ENCODE measurements at places on chromosomes 4 and X. TPM values are rescaled to one million over a fixed set of nuclear protein-coding genes. Genes with fewer than 3 reads are reported as not detected.

The SYNPO2 gene
- 0.14 TPM for total RNA-seq

The FAM3A gene
- 36.5 TPM for total RNA-seq

The STS gene
- total RNA-seq, result 0.86 TPM

DNA sequence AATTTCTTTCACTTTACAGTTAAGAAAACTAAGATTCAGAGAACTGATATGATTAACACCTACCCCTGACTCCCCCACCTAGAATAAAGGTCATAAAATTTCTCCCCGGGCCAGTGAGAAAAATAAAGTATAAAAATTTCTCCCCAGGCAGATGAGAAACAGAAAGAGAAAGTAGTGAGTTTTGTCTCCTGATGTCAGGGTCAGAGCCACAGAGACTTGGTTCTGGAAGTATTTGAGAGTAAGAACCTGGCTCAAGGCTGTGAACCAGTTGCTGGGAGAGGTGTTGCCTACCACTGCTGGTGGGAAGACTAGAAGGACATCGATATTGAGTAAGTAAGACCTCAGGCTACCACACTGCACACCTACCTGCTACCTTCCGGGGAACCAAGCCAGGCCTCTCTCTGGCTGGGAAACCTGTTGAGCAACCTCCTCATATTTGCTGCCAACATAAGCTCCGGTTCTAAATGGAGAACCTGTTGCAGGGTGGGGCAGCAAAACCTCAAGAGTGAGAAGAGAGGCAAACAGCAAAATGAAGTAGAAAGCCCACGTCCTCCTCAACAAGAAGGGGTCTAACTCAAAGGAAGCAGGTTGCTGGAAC is 104.2 kb upstream of the PUDP start:
- no peak for DNase-seq

DNA sequence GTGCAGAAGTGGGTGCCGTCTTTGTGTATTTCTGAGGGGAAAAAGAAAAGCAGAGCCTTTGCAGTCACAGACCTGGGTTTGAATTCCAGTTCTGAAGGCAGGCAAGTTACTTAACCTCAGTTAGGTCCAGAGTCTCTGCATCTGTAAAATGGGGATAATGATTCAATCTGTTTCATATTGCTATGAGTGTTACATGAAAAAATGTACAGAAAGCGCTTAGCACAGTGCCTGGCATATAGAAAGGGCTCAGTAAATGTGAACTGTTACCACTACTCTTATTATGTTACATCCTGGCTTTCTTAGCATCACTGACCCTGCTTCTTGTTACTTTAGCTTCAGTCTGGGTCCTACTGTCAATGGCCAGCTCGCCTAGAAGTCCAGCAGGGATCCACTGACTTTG is 45.9 kb downstream of the DOCK11 start:
- DNase-seq, result no peak
